Panc1 (cell line): ENCODE measurements at places on chromosomes 4 and X.

DNA sequence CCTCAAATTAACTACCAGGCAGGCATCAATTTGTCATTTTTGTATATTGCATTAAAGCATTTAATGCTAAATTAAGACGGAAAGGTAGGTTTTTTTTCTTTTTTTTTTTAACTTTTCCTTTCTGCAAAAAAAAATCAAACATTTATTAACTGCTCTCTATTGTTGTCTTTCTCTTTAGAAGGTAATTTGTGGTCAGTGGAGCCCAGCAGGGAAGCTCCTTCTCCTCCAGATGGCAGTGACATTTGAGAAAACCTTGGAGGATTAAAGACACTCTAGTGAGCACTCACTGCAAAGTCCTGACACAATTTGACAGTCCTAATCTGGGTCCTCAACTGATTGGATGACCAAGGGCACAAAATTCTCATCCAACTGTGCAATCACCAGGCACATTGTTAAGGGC is 102.4 kb downstream of the SLIT2 start:
- no peaks in the 10 kb centered on the region for H3K36me3 ChIP-seq
- no peaks in the 10 kb centered on the region for H3K4me1 ChIP-seq
- H3K27ac ChIP-seq: no peak overlapping the region
- no peak for DNase-seq
- H3K27me3 ChIP-seq: no peaks in the 10 kb centered on the region
- no peak overlapping the region for H3K4me3 ChIP-seq

GRCh38 chr4:116001291-116001690 is 887.9 kb upstream of the NDST4 start:
- H3K27ac ChIP-seq: no peak overlapping the region
- H3K4me3 ChIP-seq: no peak overlapping the region
- H3K27me3 ChIP-seq: no peaks in the 10 kb centered on the region
- no peaks in the 10 kb centered on the region for H3K36me3 ChIP-seq
- no peaks in the 10 kb centered on the region for H3K4me1 ChIP-seq

- no peaks in the 10 kb centered on the region; the same call in 1 of the 2 replicates for H3K27me3 ChIP-seq
- H3K4me3 ChIP-seq: no peak overlapping the region
- H3K36me3 ChIP-seq: no peaks in the 10 kb centered on the region
- H3K27ac ChIP-seq: no peak overlapping the region
These were observed 145.1 kb upstream of the MSX1 start for GRCh38 chr4:4714331-4714730.

DNA sequence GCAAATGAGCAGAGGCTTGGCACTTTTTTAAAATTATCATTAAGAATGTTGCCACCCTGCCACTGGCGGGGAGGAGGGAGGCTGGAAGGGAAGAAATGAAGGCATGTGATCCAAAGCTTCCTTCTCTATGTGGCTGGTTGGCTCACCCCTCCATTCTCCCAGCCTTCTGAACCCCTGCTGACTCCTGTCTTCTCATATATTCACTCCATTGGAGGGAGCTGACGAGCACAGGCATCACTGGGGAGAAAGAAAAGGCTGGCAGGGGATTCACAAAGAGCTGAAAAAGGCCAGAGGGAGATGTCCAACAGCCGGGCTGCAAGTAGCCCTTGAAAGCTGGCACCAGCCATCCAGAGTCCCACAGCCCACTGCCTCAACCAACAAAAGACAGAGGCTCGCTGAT is 495.6 kb downstream of the BCOR start:
- H3K4me3 ChIP-seq: no peak overlapping the region
- H3K27ac ChIP-seq: no peak overlapping the region
- H3K27me3 ChIP-seq: no peaks in the 10 kb centered on the region
- H3K36me3 ChIP-seq: no peaks in the 10 kb centered on the region

GRCh38 chr4:98314791-98315565 is 53.8 kb downstream of the RAP1GDS1 start:
- H3K27ac ChIP-seq: no peak overlapping the region
- H3K4me3 ChIP-seq: no peak overlapping the region
- no peak for DNase-seq
- H3K4me1 ChIP-seq: no peaks in the 10 kb centered on the region

DNA sequence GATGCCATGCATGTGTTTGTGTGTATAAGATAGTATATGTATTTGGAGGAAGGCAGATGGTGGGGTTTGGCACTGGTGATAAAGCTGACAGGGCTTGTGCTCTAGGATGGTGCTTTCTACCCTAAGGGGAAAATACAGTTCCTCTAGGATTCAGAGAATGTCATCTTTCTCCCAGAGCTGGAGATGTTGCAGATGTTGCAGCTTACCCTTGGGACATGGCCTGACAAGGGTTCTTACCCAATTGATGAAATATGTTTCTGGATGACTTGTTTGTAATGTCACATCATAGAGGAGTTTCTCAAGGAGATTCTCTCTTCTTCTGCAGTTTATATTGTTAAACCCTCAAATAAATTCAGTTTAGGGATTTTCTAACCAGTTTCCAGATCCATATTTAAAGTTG is 52.5 kb upstream of the PITX2 start:
- no peak overlapping the region for H3K27ac ChIP-seq
- no peaks in the 10 kb centered on the region for H3K27me3 ChIP-seq
- H3K4me3 ChIP-seq: no peak overlapping the region
- no peaks in the 10 kb centered on the region for H3K4me1 ChIP-seq
